ENCODE measurements at places on chromosomes 3 and 15.

- no peak for DNase-seq
Observed at GRCh38 chr3:72077473-72078259, 292.7 kb upstream of the PROK2 start.

GRCh38 chr15:43531018-43531670 is 13.7 kb downstream of the MAP1A start:
- DNase-seq: peak; percentile 41

- DNase-seq: no peak
Observed at GRCh38 chr15:85642693-85643066, 152.0 kb downstream of the KLHL25 start.

DNA sequence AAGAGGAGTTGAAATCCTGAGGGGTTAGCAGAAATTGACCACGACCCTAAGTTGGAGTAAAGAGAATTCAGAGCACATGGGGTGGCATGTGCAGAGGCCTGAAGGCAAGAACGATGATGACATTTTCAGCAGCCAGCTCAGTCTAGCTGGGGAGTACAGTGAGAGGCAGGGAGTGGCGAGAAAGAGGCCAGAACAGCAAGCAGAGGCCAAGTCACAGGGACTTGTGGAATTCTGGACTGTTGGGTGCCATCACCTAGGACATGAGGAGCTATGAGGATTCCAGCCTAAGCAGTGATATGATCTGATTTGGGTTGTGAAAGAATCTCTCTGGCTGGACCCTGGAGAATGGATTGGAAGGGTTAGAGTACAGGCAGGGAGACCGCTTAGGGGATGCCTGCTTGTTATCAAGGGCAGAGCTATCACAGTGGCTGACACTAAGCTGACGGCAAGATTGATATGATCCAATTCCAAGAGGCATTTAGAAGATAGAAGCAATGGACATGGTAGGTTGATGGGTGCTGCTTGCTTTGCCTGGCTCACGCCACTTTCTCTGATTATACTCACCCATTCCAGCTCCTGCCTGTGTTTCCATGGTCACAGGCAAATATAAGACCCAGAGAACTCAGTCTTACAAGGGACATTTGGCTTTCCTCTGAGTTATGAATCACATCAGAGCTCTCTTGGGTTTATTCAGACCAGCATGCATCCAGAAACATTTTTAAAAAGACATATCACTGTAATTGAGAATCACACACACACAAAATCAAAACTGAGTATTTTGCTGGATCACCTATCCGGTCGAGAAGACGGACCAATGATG is 66.4 kb downstream of the LRTM1 start:
- no peak for DNase-seq

GRCh38 chr3:120100711-120101110 is 6.5 kb upstream of the GSK3B start:
- no peak for DNase-seq

DNA sequence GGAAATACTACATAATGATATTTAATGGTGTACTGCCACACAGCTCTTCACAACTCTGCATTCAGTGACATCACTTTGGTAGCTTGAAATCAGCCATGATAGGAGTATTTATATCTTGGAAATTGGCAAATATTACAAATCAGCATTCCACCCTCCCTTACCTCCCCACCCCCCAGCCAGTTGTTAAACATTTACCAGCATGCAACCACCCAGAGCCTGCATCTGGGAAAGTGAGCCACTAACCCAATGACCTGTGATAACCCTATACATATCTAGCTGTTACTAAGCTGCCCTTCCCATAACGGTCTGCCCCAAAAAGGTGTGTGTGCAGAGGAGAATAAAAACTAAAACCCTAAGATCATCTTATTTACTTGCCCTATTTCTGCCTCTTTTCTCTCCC is 44.6 kb upstream of the SATB1 start:
- no peak for DNase-seq

GRCh38 chr3:171718493-171719185 is 91.6 kb downstream of the PLD1 start:
- DNase-seq: no peak

GRCh38 chr3:171001957-171002694 is 24.4 kb downstream of the SLC2A2 start:
- DNase-seq: no peak

DNA sequence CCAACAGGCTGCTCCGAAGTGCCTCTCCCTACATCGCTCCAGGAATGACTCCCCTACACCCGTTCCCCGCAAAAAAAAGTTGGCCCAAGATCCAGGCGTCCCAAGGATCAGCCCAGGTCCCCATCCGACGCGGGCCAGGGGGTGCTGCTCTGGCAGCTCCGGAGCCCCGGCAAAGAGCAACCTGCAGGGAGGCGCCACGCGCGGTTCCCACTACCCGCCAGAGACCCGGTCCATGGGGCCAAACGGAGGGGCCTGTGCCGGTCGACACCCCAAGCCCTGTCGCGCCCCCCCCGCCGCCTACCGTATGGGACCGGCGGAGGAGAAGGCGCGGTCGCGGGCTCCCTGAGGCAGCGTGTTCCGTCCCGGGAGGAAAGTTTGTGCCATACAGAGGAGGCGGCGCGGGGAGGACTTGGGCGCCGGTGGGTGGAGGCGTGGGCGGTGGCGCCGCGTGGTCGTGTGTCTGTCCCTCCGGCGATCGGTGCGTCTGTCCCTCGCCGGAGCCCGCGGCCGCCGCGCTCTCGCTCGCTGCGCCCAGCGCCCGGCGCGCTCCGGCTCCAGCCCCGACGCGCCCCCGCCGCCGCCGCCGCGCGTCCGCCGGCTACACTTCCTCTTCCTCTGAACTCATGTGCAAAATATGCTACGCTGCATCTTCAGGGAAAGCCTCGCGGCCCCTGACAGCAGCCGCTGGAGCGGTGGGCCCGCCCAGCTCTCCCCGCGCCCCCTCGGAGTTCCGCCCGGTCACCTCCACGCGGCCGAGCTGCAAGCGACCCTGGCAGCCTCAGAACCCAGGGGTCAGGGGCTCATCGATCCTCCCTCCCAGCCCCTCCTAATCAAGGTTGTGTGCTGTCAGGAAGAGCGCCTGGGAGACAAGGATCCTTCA is at the start of gene RFTN1:
Gene RFTN1 (minus strand): TSS at position 559 of the 880 bp plus-strand sequence. CDS start 19,830 bp downstream, outside the sequence.
- no peak for DNase-seq

GRCh38 chr15:38307861-38308641 is 55.4 kb downstream of the SPRED1 start:
- DNase-seq: no peak

DNA sequence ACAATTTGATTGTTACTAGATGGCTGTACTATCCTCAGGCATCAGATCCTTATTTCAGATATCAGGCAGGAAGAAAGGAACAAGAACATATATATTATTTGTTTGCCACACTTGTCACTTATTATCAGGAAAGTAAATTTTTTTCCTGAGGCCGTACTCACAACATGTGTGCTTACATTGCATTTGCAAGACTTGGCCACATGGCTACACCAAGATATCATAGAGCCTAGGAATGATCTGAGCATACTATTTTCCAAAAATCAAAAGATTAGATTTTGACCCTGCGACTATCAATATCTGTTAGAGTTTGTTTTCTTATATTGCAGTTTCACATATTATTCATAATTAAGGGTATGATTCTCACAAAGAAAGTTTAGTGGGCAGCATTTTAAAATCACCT is 426.2 kb upstream of the BCHE start:
- no peak for DNase-seq

DNA sequence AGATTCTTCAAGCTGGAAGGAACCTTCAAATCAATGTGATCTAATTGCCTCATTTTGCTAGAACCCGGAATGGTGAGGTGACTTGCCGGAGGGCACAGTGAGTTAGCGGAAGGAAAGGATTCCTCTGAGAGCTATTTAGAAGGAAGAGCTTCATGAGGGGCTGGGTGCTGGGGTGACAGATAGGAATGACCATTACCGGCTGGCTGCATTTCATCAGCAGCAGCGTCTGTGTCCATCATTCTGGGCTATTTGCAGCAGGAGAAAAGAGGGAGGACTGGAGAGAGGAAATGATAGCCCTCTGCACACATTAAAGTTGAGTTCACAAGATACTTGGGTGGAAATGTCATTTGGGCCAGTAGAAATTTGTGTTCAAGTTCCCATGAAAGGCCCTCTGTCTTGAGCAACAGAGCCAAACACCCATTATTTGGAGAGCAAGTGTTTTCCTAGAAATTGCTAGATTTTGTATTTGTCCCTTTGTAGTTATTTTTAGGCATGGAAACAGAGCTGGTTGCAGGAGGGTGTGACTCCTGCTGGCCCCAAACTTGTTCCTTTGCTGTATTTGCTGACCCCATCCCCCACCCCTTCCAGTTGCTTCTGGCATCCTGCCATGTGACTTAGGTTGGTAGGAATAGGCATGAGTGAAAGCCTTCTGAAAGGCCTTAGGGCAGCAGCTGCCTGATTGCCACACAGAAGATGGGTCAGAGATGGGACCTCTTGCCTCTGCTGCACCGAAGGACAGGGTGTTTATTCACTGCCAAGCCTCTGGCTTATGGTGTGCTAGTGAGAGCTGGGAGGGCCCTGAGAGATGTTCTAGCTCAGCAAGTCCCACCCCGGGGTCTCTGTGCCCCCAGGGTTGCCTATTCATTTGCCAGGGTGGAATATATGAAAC is 87.5 kb upstream of the PLXNA1 start:
- DNase-seq: no peak

DNA sequence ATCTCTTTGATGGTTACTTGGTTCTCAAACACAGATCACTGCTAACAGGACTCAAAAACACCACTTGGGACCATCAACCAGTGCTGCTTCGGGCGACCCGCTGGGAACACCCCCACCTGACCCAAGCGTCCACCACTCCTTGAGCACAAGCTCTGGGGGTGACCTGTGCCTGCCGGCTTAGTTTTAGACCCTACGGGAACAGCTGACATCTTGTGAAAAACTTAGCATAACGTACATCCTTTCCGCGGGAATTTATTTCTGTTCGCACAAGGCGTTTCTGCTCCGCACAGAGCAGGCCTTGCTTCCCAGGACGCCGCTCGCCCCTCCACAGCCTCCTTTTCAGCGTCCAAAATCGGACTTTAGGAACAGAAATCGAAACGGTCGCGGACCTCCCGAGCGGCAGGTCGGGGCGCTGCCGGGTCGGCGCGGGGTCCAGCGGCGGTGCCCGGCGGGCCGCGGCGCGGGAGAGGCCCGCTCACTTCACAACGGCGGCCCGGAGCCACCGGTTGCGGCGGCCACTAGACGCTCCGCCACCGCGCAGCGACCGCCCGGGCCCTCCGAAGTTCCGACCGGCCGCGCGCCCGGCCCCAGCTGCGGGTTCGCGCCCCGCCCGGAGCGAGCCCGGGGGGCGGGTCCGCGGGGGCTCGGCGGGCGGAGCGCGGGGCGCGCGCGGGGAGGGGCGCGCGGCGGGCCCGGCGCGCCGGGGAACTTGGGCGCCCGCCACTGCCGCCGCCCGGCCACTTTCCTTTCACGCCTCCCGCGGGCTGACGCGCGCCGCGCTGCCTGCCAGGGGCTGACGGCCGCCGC is 959 bp downstream of the SFMBT1 start:
- peak; percentile 47 for DNase-seq

DNA sequence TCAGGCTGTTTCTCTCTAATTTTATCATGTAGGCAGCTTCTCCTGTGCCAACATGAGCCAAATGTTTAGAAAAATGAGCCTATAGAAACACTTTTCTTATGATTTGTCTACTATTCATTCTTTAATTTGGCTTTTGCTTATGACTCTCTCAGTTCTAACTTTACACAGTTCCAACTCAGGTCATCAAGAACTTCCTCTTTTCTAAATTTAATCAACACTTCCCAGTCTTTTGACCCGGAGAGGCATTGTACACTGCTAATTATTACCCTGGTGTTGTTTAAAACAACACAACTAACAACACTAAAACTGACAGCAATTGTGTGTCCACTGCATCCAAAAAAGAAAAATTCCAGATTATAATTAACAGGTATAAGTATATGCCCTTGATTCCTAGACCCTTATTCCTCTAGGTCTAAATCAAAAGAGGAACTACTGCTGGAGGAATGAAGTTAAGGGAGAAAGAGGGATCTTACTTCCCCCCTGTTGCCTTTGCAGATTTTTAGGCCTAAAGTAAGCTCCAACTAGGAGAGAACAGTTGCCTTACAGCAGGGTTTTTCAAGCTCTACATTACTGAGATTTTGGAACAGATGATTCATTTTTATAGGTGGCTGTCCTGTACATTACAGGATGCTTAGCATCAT is 332.2 kb upstream of the GOLIM4 start:
- no peak for DNase-seq

GRCh38 chr3:49081429-49081828 is 12.4 kb downstream of the QRICH1 start:
- no peak for DNase-seq

DNA sequence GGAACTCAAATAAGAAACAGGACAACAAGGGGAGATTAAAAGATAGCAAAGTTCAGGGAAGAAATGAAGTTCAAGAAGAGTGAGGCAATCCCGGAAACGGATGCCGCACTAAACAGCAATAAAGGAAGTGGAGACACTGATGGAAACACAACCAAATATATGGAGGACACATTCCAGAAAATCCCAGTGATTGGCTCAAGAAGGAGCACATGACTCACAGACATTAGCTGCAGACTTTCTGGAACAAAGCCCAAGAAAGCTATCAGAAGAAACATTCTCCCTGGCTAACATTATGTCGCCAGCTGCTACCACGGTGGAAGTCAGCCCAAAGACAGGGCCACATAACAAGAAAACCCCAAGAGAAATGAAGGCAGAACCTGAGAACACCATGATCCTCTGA is 18.1 kb upstream of the VGLL4 start:
- DNase-seq: no peak

DNA sequence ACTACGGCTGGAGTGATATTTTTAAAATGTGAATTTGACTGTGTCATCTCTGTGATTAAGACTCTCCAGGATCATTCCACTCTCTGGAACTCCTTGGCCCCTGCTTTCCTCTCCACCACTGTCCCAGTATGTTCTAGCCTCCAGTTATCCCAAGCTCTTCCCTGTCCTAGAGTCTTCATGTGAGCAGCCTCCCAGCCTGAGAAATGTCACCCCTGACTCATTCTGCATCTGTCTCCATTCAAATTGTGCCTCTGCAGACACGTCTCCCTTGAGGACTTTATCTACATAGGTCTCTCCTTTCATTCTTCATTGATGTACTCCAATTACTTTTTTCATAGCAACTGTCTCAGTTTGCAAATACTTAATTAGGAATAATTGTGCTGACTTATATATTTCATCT is 317.7 kb upstream of the ADAMTS9 start:
- no peak for DNase-seq

- DNase-seq: peak; percentile 82
Observed at GRCh38 chr3:9396301-9396631, 1.1 kb upstream of the SETD5 start.

GRCh38 chr3:23519314-23520208 is 286.2 kb upstream of the UBE2E1 start:
- no peak for DNase-seq

- DNase-seq: no peak
Observed at GRCh38 chr3:138366006-138366759, 17.8 kb downstream of the MRAS start.

GRCh38 chr3:29936766-29937165 is 655.9 kb downstream of the RBMS3 start:
- DNase-seq: no peak
